D721Med (cell line): ENCODE measurements at places on chromosomes 5 and 9.

- DNase-seq: no peak
Measured at GRCh38 chr5:93585041-93585766, 2.2 kb downstream of the NR2F1 start.

GRCh38 chr5:89929173-89929572, 480.4 kb downstream of the CETN3 start:
- DNase-seq: no peak

- DNase-seq: no peak
Measured at GRCh38 chr9:128898382-128898781, 16.4 kb downstream of the LRRC8A start.

DNA sequence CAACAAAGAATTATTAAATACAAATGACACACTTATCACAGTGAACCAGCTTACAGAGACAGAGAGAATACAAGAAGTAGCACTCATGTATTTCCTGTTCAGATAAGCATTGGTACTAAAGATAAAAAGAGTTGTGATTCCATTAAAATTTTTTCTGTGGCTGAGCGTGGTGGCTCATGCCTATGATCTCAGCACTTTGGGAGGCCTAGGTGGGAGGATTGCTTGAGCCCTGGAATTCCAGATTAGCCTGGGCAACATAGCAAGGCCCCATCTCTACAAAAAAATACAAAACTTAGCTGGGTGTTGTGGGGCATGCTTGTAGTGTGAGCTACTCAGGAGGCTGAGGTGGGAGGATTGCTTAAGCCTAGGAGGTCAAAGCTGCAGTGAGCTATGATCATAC, 32.9 kb downstream of the FCHO2 start:
- DNase-seq: no peak

DNA sequence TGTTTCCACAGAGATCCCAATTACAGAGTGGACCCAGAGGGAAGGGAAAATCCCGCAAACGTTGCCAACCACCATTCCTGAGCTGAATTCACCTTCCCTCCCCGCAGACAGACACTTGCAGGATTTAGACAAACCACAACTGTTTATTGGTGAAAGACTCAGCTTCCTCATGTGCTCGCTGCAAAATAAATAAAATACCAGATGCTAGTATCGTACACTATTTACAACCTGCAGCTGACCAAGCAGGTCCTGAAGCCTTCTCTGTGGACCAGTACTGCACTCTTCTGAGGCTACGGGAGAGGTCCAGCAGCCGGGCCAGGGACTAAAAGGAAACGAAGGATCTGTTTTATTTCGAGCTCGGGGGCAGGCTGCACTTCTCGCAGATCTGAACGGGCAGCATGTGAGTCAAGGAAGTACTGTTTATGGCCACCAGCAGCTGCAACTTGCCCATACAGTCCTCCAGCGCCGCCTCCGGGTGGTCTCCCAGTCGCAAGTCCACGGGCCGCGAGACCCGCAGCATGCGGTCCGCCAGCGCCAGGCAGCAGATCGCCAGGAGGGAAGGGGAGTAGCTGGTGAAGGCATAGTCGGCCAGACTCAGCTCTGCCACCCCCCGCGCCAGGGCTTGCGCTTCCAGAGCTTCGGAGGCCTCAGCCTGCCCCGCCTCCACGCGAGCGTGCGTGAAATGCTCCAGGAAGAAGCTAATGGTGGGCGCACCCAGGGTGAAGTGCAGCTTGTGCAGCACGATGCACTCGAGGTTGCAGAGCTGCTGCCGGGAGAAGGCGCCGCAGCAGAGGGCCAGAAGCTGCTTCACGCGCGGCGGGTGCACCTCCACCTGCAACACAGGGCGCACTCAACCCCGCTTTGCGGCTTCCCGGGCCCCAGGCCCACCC, 2.1 kb downstream of the CCNO start:
- no peak for DNase-seq

DNA sequence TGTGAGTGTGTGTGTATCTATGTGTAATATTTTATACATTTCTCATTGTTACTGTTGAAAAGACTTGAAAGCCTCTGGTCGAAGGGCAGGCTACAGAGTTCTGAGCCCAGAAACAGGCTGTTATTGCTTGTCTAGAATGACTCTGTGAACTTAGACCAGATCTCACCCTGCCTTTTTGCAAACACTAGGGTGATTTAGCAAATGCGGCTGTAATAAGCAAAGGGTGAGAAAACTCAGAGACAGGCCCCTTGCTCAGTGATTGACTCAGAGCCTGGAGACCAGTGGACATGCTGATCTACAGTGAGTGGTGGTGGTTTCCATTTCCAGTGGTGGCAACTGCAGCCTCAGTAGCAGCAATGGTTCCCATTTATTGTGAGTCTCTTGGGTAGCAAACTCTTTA, 183.7 kb downstream of the ATP10B start:
- no peak for DNase-seq

GRCh38 chr9:78775696-78776295, 478.9 kb downstream of the PSAT1 start:
- DNase-seq: no peak
